T-helper 2 cell (primary cell): ENCODE measurements at places on chromosomes 5 and 9.

DNA sequence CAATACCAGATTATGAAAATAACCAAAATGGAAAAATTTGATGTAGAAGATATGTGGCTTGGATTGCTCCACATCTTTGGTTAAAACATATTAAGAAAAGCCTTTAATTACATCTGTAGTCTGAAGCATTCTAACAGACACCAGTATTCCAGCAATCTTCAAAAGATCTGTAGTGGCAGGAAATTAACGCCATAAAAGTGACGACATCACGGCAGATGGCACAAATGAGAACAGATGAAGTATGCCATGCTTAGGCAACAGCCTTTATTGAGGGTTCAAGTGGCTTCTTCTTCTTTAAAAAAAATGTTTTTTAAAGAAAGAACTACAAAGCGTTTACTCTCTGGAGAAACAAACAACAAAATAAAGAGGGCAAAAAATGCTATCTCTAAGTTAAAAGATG, 164.2 kb downstream of the MEF2C start:
- DNase-seq = no peak

- DNase-seq = no peak
These were observed 116.0 kb upstream of the LPCAT1 start for GRCh38 chr5:1639757-1640156.

DNA sequence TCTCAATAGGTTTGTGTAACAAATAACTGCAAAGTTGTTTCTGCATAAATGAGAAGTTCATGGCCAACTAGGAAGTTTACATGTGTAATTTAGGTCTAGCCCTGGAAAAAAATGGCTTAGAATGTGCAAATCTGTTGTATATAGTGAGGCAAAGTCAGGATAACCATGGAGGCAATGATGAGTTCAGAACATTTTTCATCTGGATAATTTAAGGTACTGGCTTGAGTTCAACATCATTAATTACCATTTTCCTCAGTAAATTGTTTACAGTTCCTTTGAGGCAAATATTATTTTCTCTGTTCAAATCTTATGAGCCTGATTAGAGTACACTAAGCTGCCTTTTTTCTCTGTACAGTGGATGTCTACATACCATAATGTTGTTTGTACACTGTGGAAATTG, 1259.0 kb upstream of the NUDT12 start:
- DNase-seq = no peak

DNA sequence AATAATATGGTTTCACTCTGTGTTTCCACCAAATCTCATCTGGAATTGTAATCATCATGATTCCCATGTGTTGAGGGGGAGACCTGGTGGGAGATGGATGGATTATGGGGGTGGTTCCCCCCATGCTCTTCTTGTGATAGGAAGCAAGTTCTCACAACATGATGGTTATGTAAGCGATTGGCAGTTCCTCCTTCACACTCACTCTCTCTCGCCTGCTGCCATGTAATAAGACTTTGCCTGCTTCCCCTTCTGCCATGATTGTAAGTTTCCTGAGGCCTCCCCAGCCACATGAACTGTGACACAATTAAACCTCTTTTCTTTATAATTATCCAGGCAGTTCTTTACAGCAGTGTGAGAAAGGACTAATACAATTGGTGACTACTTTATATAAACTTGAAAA, 48.4 kb downstream of the PTBP3 start:
- DNase-seq = no peak

DNA sequence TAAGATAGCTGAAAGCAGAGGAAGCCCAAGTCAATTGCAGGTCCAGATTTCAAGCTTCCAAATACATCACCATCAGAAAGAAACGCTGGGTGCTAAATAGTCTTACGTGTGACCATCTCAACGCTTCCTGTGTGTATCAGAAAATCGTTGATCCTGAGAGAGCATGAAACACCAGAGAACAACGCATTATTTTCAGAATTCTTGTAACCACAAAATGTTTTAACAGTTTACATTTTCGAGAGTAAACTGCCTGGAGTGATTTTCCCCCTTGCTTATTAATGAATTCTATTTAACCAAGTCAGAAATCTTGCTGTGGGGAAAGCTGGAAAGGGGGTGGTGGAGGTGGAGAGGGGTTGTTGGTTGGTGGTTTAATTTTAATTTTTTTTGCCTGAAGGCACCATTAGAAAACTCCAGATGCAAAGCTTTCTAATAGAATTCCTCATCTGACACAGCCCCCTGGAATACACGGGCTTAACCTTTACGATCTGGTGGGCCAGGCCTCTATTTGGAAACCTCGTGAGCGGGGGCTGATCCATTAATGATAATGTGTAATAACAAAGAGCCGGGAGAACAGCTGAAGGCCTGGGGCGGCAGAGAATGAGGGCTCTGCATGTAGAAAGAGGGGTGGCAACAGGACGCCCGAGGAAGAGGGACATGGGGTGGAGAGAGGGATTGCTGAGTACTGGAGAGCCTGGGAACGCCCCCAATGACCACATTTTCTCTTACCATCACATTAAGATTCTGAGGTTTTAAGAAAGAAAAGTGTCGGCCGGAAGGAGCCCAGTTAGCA, 124.5 kb upstream of the NFIB start:
- no peak for DNase-seq

- no peak for DNase-seq
These were observed 102.4 kb downstream of the DAPK1 start for GRCh38 chr9:87599901-87600610.

DNA sequence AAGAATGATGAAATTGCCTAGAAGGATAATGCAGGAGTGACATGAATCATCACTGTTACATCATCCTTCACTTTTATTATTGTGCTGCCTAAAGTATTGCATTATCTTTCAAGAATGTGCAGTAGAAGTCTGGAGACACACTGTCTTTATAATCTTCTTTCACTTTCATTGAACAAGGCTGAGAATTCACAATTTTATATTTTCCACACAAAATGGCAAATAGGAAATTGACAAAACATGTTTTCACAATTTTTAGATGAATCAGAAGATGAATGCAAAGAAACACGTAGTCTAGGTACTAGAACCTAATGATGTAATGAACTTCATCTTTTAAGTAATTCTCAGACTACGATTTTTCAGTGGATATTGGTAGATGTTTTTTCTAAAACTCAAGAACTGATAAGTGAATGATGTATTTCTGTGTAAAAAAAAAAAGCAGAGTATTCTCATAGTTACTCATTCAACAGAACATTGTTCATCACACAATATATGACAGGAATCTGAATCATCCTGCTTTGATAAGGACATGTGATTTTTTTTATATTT, 131.5 kb upstream of the GRHPR start:
- no peak for DNase-seq

DNA sequence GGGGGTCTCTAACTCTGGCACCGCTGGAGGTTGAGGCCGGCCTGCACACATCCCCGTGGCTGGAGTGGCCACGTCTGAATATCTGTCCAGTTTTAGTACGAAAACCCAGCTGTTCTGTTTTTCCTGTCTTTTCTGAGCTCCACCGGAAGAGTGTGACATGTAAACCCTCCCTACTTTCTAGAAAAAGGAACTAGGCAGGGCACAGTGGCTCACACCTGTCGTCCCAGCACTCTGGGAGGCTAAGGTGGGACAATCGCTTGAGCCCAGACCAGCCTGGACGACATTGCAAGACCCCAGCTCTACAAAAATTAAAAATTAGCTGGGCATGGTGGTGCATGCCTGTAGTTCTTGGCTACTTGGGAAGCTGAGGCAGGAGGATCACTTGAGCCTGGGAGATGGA, 8.2 kb upstream of the PHYKPL start:
- DNase-seq = no peak
